ENCODE measurements at places on chromosomes 1 and 21. TPM values are rescaled to one million over a fixed set of nuclear protein-coding genes. Genes with fewer than 3 reads are reported as not detected.
A peak's percentile ranks its signal among the peaks of the same experiment; 100 is the strongest.

The ODF2L gene
- total RNA-seq = 45.8 TPM

The CASQ2 gene
- 0.12 TPM for total RNA-seq

The GPA33 gene
- total RNA-seq = not detected

The CFHR4 gene
- total RNA-seq = not detected

The SV2A gene
- total RNA-seq = 49.5 TPM

The SPRR2E gene
- not detected for total RNA-seq

The PLA2G2C gene
- total RNA-seq = not detected

The NR5A2 gene
- not detected for total RNA-seq

DNA sequence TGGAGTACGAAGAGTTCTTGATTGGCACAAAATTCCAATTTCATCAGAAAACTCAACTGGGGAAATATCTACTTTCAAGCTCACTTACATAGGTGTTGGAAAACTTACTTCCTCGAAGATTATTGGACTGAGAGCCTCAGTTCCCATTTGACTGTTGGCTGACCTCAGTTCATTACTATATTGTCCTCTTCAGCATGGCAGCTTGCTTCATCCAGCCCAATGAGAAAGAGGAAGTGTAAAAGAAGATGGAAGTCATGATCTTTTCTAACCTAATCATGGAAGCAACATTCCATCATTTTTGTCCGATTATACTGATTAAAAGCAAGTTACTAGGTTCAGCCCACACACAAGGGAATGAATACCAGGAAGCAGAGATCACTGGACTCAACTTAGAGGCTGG lies 49.4 kb downstream of the HSD3B1 start:
- H3K36me3 ChIP-seq = no peaks in the 10 kb centered on the region
- no peak overlapping the region for H3K4me3 ChIP-seq
- H3K27ac ChIP-seq = no peak overlapping the region
- no peaks in the 10 kb centered on the region for H3K27me3 ChIP-seq

DNA sequence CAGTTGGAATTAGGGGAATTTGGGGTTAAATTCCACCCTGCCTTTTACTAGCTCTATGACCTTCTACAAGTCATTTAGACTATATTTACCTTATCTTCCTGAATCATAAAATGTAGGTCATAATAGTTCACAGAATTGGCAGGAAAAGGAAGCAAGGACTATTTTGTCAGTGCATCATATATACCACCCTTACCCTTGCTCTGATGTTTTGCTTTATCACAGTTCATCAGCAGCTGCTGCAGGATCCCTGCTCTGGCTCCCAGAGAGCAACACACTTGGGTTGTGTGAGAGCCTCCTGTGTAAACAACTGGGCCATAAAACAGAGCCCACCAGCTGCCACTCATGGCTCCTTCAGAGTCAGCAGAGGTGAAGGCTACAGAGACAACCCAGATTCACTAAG lies 631.6 kb upstream of the CAMK1G start:
- H3K36me3 ChIP-seq = no peaks in the 10 kb centered on the region
- no peaks in the 10 kb centered on the region for H3K4me1 ChIP-seq
- no peak for DNase-seq
- no peaks in the 10 kb centered on the region for H3K27me3 ChIP-seq
- no peak overlapping the region for H3K27ac ChIP-seq

- peaks cover 10% of the 10 kb centered on the region for H3K4me1 ChIP-seq
- DNase-seq = no peak
- no peaks in the 10 kb centered on the region for H3K36me3 ChIP-seq
- no peaks in the 10 kb centered on the region for H3K27me3 ChIP-seq
- H3K27ac ChIP-seq = no peak overlapping the region
- no peak overlapping the region for H3K4me3 ChIP-seq
These were observed 719.0 kb downstream of the RWDD3 start for GRCh38 chr1:95953015-95953414.

DNA sequence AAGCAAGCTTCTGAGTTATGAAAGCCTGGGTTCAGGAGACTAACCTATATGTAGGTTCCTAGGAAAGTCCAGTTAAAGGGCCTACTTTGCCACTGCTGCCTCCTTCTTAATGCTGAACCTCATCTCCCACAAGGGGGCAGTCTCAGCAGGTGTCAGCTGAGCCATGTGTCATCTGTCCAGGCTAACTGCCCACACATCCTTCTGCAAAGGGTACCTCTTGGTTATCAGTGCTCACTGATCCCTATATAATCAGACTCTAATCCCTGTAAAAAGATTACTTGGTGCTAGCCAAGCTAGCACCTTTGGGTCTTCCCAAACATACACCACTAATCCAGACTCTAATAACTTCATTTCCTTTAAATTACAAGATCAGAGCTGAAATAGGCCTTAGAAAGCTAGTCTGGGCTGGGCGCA lies 9.0 kb downstream of the PRDX1 start:
- peak overlapping the region; percentile 72 for H3K4me3 ChIP-seq
- peaks cover 6% of the 10 kb centered on the region for H3K4me1 ChIP-seq
- no peaks in the 10 kb centered on the region for H3K27me3 ChIP-seq
- peak; percentile 57 for DNase-seq
- H3K27ac ChIP-seq = no peak overlapping the region
- peaks cover 25% of the 10 kb centered on the region for H3K36me3 ChIP-seq

DNA sequence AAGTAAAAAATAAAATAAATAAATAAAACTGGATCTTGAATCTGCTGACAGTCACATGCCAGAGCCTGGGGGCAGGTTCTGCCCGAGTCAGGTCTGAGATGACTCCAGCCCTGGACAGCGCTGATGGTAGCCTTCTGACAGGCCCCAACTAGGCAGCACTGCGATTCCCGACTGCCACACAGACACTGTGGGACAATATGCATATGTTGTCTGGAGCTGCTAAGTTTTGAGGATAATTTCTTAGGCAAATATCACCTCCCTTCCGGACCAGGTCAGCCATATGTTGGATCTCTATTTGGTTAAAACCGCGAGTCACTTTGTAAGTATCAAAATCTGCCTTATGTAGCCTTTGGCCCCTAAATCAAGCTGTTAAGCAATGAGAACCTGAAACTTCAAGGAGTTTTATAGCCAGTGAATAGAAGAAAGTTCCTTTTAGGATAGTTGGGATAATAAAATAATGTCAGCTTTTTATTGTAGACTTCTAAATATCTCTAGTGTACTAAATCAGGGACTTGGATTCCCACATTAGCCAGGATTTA lies 20.8 kb upstream of the TRIM17 start:
- H3K36me3 ChIP-seq = no peaks in the 10 kb centered on the region
- no peaks in the 10 kb centered on the region for H3K4me1 ChIP-seq
- H3K4me3 ChIP-seq = no peak overlapping the region
- H3K27ac ChIP-seq = no peak overlapping the region

DNA sequence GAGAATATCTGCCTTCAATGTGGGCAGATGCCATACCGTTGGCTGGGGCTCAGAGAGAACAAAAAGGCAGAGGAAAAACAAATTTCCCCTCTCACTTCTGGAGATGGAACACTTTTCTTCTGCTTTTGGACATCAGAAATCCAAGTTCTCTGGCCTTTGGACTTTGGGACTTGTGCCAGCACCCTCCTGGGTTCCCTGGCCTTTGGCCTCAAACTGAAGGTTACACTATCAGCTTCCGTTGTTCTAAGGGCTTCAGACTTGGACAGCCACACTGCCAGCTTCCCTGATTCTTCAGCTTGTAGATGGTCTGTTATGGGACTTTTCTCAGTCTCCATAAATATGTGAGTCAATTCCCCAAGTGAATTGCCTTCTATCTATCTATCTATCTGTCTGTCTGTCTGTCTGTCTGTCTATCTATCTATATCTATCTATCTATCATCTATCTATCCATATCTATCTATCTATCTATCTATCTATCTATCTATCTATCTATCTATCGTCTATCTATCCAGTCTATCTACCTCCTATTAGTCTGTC lies 778.1 kb upstream of the TMPRSS15 start:
- no peak overlapping the region for H3K4me3 ChIP-seq
- no peak for DNase-seq
- H3K27ac ChIP-seq = no peak overlapping the region

DNA sequence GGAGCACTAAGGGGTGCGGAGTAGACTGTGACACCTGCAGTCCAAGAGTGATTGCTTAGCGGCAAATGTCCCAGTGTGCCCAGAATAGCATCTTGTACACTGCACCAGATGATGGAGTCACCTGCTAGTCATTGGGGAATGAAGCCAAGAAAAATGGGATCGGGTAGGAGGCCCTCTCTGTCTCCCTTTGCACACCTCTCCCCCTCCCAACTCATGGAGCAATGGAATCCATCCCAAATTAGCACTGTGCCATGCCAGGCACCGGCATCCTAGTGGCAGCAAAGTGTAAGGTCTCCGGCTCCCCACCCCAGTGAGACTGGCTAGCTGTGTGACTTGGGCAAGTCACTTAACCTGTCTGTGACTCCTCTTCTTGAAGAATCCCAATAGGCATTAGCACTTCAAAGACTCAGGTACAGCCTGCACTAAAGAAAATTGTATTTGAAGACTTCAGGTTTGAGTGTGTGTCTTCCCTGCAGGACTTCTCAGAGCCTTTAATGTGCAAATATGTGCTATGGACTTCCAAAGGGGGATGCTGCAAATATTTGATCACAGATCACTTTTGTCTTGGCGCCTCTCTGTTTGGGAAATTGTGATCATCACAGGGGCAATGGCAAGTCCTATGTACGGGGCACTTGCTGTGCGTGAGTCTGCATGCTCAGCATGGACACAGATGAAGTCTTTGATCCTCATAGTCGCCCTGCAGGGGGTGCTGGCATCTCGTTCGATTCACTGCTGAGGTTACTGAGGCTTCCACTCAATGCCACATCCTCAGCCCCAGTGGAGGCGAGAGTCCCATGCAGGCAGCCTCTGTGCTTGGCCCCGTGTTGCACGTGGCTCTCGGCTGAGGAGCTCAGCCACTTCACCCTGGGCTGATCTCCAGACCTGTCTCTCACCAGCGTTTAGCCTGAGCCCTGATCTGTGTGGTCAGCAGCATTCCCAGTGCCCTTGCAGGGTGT lies 272.9 kb upstream of the C1orf174 start:
- H3K4me1 ChIP-seq = no peaks in the 10 kb centered on the region
- peak overlapping the region; percentile 43 for H3K27ac ChIP-seq
- H3K36me3 ChIP-seq = no peaks in the 10 kb centered on the region
- DNase-seq = peak; percentile 9
- H3K4me3 ChIP-seq = no peak overlapping the region

DNA sequence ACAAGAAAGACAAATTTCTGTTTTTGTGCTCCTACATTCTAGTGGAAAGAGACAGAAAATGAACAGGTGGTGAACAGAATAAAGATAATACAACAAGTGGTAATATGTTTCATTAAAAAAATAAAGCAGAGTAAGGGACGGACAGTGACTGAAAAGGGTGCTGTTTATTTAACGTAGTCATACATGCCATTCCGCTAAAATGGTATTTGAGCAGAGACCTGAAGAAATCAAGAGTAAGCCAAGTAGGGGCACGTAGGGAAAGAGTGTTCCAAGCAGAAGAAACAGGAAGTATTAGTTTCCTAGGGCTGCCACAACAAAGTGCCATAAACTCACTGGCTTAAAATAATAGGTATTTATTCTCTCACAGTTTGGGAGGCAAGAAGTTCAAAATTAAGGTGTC lies 65.6 kb upstream of the KCTD3 start:
- H3K27me3 ChIP-seq = no peaks in the 10 kb centered on the region
- DNase-seq = no peak
- H3K36me3 ChIP-seq = no peaks in the 10 kb centered on the region
- H3K4me3 ChIP-seq = no peak overlapping the region
- no peak overlapping the region for H3K27ac ChIP-seq
- peaks cover 9% of the 10 kb centered on the region for H3K4me1 ChIP-seq

GRCh38 chr1:60746278-60746791 lies 336.0 kb upstream of the NFIA start:
- H3K4me1 ChIP-seq = peaks cover 16% of the 10 kb centered on the region
- no peak for DNase-seq
- peak overlapping the region; percentile 82 for H3K27ac ChIP-seq
- no peak overlapping the region for H3K4me3 ChIP-seq

DNA sequence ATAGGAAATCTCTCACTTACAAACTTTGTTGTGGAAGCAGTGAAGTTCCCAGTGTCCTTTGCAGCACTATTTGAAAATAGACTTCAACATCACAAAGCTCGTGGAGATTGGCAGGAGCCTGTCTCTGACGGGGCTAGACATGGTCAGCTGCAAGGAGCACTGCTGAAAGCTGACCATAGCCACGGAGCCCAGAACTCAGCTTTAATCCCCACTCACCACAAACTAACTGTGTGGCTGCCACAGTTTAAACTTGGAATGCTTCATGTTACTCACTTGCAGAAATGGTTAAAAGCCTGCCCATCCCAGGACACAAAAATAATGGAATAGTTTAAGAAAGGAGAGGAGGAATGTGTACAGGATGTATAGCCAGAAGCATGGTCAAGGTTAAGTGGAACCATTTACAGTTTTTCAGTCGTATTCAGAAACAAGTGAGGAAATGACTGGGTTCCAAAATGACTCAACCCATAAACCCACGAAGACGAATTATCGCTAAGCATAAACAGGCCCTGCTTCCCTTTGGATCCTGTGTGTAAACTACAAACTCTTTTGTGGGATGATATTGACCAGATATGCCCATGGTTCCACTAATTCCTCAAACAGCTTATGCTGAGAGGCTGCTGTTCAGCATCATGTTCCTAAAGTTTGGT lies 18.2 kb downstream of the DNALI1 start:
- no peak overlapping the region for H3K4me3 ChIP-seq
- H3K27me3 ChIP-seq = no peaks in the 10 kb centered on the region
- DNase-seq = no peak
- peaks cover 15% of the 10 kb centered on the region for H3K36me3 ChIP-seq
- no peaks in the 10 kb centered on the region for H3K4me1 ChIP-seq

DNA sequence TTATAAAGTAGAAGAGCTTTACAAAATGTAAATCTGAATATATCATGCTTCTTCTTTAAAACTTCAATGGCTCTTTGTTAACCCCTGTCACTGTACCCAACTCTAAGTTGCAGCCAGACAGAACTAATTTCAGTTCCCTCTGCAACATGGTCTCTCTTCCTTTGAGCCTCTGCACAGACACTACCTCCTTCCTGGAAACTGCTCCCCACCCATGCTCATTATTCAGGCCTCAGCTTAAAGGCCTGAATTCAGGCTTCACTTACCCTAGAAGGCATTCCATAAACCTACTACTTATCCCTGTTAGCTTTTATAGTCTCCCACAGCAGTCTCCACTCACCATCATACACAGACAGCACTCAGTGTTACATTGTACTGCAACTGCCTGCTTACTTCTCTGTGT lies 2.6 kb upstream of the EEIG2 start:
- H3K4me1 ChIP-seq = peaks cover 14% of the 10 kb centered on the region
- H3K36me3 ChIP-seq = no peaks in the 10 kb centered on the region
- no peak overlapping the region for H3K4me3 ChIP-seq
- DNase-seq = no peak
- no peak overlapping the region for H3K27ac ChIP-seq

- H3K36me3 ChIP-seq = peaks cover 20% of the 10 kb centered on the region
- no peak for DNase-seq
- no peak overlapping the region for H3K27ac ChIP-seq
- peaks cover 41% of the 10 kb centered on the region for H3K4me1 ChIP-seq
- H3K4me3 ChIP-seq = peak overlapping the region; percentile 84
These were observed 10.7 kb downstream of the RCC1 start for GRCh38 chr1:28516518-28516956.

- H3K4me1 ChIP-seq = peaks cover 15% of the 10 kb centered on the region
- H3K27ac ChIP-seq = no peak overlapping the region
- no peaks in the 10 kb centered on the region for H3K36me3 ChIP-seq
These were observed 95.9 kb downstream of the SPSB1 start for GRCh38 chr1:9388335-9389180.

Measured in neural crest cell (in vitro differentiated cells).